ENCODE measurements at places on chromosomes 3 and 15.

DNA sequence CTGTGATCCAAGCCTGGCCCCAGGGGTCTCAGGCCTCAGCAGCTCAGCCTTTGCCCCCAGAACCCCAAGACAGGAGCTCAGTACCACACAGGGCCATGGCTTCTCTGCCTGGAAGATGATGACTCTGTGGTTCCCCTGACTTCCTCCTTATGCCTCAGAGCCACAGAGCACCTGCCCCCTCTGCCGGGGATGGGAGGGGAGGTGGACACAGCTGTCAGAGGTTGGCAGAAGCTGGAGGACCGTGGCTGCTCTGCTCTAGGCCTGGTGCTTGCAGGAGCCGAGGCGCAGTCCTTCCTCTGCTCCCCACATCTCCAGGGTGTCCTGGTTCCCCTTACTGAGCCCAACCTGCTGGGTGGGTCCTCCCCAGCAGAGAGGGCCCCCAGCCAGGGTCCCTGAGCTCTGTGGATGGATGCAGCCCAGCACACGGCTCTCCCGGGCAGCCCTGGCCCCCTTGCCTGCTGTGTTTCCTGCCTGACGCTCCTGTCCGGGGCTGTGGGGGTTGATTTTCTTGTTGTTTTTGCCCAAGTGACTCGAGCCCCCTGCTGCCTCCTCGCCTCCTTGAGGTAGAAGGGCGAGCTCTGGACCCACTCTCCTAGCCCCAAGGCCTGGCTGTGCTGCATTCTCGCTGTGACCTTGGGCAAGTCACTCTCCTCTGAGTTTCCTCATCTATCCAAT lies 36.6 kb downstream of the PSTPIP1 start:
- no peak for DNase-seq

DNA sequence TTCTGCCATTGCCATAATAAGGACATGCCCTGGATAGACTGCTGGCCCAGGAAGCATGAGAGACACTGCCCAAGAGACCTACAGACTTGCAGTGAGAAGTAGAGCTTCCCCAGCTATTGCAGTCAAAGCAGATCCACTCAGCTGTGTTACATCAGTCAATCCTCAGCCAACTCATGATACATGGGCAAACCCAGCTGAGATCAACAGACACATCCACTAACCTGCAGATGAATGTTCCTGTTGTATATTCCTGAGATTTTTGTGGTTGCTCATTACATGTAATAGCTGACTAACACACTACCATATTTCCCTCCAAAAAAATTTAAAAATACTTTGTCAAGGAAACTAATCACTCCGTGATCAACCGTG lies 68.6 kb downstream of the DCLK3 start:
- no peak for DNase-seq

- no peak for DNase-seq
Observed at GRCh38 chr15:91077029-91077428, 23.0 kb upstream of the SV2B start.

DNA sequence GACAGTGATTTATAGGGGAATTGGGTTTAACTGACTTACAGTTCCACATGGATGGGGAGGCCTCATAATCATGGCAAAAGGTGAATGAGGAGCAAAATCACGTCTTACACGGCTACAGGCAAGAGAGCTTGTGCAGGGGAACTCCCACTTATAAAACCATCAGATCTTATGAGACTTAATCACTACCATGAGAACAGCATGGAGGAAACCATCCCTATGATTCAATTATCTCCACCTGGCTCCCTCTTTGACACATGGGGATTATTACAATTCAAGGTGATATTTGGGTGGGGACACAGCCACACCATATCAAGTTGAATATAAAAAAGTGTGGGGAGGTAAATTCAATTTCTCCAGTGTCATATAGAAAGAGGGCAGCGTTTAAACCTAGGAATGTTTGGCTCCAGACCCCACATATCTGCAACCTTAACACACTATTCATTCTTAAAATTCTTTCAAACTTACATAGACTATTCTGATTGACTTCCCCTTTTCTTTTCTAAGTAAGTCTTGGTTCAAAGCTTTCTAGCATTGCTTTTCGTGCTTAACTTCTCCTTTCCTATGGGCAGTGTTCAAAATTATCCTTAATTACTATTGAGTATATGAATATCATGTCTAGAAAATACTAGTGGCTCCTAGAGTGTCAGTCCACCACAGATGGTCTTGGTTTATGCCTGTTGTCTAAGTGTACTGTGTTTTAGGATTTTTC lies 446.7 kb upstream of the GBE1 start:
- no peak for DNase-seq

- no peak for DNase-seq
Observed at GRCh38 chr3:139118835-139119234, 74.1 kb upstream of the PRR23C start.

DNA sequence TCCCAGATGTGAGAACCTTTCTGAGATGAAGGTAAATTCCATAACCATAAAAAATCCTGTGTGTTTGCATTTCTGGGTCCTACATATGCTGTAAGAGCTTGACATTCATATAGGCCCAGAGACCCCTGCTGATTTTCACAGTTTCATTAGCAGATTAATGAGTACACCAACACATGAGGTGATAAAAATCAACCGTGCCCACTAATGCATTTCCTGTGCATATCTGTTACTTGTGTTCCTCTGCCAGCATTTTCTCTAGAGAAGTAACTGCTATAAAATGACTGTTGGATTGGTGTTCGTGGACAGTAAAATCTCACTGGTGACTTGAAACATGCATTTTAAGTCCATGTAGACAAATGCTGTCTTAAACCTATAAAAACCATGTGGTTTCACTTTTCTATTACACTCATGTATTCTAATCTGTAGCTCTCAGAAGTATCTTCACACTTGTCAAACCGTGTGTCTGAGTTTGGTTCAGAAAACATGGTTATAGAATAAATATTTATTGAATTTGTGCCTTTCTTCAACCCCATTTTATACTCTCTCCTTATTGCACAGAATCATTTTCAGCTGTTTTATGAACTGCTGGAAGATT lies 14.6 kb downstream of the MAP2K5 start:
- no peak for DNase-seq

DNA sequence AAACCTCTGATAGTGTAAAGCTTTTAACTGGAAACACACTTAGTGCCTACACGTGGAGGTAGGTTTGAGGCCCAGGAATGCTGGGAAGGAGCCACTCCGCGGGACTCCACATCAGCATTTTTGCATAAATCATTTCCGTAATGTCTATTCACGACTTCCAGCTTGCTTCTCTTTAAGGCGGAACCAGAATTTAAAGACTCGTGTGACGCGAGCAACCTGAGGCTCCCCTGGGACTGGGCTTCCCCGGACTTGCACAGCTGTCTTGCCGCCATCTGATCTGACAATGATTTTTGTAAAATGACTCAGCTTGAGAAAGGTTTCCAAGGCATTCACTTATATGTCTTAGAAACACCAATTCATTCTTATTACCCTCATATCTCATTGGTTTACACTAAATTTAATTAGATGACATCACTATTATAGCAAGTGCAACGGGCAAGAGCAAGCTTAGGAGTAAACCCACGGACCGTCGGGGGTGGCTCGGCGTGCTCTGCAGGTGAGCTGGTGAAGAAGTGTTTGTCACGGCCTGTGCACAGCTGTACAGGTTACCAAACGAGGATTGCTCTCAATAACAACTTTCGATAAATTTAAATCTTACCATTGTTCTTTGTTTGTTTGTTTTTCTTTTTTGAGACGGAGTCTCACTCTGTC lies 95.2 kb downstream of the CHSY1 start:
- no peak for DNase-seq

GRCh38 chr3:158381262-158381868 lies 189.6 kb upstream of the MLF1 start:
- no peak for DNase-seq

DNA sequence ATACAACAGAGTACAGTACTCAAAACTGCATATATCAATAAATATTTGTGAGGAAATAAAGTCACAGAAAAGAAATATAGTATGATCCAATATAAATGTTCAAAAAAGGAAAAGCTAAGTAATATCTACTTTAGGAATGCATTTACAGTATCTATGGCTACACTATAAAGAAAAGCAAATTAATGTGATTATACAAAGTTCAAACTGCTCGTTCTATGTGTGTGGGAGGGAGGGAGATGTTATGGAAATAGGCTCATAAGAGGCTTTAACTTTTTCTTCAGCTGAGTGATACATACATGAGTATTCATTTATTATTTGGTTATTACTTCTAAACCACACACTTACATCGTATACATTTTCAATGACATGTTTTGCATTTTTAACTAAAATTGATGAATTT lies 377.7 kb upstream of the AGTR1 start:
- DNase-seq: no peak

GRCh38 chr3:170095771-170096170 lies 58.0 kb downstream of the GPR160 start:
- no peak for DNase-seq

DNA sequence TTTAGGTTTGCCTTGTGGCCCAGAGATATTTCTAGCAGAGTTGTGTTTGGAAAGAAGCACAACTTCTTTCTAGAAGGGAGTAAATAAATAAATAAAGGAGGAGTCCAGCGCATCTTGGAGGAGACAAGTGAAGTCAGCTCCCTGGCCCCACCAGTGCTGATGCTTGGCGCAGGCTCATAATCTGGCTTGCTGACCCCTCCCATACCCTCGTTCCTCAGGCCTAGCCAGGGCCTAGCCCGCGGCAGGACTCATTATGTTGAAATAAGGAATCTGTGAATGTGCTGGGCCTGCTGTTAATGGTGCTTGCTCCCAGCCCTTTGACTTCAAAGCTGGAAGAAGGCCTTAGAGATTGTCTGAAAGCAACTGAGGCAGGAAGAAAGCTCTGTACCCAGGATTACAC lies 3.1 kb downstream of the ZNF710 start:
- no peak for DNase-seq

- no peak for DNase-seq
Observed at GRCh38 chr3:53255423-53255774, 423 bp downstream of the TKT start.

- DNase-seq: no peak
Observed at GRCh38 chr15:36885771-36886170, 214.6 kb downstream of the MEIS2 start.

- DNase-seq: no peak
Observed at GRCh38 chr15:99441871-99442251, 123.9 kb upstream of the MEF2A start.

DNA sequence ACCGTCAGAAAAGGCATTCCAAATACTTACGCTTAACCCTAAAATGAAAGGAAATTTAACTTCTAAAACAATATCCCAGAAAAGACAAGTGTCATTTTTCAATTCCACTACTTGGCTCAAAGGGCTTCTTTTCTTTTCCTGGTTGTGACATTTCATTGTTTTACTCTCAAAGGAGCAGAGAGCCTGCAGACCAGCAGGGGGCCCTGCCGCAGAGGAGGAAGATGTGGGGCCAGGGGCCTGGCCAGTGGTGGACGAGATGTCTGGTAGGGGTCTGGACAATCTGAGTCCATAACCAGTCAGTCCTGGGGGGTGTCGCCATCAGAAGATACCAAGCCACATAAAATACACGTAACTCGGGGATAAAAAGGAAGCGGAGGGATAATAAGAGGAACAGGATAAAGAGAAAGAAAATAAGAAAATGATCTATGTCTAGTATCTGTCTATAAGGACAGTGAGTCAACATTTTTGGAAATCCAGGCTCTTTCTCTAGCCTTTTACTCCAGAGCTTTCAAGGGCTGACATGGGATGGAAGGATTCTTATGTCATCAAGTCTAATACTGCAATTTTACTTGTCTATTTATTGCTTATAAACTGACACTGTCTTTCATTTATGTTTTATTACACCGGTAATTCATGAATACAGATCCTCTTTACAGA lies 54.2 kb upstream of the ARHGEF3 start:
- no peak for DNase-seq

DNA sequence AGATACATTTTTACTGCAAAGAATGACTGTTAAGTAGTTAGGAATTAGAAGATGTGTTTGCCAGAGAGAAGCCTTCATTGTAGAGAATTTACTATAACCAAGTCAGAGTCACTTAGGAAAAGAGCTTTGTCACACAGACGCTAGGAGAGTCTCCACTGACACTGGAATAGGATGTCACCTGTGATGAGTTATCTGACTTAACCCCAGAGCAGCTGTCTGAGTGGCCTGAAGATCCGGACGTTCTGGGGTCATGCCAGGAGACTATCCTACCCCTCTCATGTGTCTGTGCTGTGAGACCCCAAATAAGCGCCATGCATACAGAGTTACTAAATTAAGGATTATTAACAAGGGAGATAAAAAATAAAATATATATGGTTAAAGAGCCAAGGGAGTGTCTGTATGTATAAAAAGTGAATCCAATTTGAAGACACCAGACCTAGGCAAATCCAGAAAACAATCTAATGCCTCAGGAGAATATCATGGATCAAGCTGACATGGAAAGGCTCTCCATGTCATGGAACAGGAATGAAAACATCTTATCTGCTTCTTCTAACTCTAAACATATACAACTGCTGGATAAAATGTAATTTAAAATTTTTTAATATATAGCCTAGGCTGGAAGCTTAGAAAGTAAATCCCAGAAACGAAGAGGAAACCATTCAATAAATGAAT lies 43.5 kb downstream of the ITGB5 start:
- DNase-seq: no peak

GRCh38 chr3:24494618-24495325 lies at the start of gene THRB:
THRB (minus strand) TSS chr3:24494850.
- no peak for DNase-seq

- no peak for DNase-seq
Observed at GRCh38 chr3:183253528-183254486, 754 bp downstream of the B3GNT5 start.

DNA sequence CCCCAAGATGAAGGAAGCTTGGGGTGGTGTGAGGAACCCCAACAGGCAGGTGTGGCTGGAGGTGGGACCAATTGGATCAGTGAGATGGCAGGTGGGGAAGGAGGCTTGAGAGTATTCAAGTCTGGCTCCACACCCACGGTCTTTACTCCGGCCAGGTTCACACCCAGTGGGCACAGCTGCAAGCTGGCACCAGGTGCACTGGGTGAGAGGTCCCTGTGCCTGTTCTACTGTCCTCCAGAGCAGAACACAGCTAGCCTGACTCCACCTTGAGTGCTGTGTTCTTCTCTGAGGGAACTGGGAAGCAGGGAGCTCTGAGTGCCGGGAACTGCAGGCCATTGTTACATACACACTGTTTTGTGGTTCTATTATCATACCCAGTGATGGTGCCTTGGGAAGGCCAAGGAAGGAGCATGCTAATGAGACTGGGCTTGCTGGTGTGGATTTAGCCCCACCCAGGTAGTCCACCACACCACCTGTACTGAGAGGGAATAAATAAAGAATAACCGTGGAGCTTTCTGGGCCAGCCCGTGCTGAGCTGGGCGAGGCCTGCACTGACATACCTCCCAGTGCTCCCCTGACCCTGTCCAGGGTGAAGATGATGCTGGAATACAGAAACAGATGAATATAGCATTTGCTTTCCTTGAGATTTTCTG lies 93.4 kb downstream of the ABHD5 start:
- no peak for DNase-seq

- no peak for DNase-seq
Observed at GRCh38 chr15:57301307-57301706, 75.0 kb upstream of the CGNL1 start.

Data from stimulated activated CD4-positive, alpha-beta T cell treated with anti-CD3 and anti-CD28 coated beads, Interleukin-12 subunit alpha, Interleukin-12 subunit beta, amount 100 ng/mL, for 24 hours (primary cell).